Activated T-cell treated with anti-CD3 and anti-CD28 coated beads, Interleukin-2, amount 50 U/mL, for 4 hours (primary cell): ENCODE measurements at places on chromosomes 12 and 14. TPM values are rescaled to one million over a fixed set of nuclear protein-coding genes. Genes with fewer than 3 reads are reported as not detected.

DNA sequence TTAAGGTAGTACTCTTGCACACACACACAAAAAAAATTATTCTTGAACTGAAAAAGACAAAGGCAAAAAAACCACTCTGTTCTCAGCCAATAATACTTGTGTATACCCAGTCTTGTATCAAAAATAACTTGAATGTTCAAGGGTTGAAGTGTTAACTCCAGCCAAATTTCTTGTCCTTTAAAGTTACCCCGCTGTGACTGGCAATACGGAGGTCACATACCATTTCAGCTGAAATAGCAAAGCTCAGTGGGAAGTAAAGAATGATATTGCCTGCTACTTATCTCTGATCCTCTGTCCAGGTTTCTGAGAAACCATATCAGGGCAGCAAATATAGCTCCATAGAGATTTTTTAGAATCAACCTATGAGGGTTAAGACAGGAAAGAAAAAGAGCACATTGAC, 167.4 kb downstream of the C12orf50 start:
- DNase-seq = no peak

DNA sequence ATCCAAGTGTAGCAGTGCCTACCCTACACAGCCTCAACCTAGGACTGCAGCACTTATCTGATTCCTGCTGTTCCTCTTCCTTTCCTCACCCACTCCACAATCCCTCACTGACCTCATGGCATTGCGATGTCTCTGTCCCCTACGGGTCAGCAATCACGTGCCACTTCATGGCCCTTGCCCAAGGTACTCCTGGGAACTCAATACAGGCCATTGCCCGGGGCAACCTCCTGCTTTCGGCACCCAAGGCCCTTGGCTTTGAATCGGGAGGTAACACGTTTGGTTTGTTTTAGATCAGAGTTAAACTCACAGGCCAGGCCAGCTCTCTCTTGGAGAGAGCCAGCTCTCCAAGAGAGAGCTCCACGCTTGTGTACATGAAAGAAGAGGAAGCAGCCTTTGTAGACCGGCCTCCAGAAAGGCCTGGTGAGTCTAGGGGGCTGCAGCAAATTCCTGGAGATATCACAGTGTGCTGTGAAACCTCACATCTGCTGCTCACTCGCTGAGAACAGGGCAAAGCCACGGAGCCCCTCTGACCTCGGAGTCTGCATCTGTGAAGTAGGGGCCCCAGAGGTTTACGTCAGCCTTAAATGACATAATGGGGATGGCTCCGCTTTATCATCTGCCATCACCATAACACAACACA, 12.2 kb downstream of the CLMN start:
- DNase-seq = no peak

DNA sequence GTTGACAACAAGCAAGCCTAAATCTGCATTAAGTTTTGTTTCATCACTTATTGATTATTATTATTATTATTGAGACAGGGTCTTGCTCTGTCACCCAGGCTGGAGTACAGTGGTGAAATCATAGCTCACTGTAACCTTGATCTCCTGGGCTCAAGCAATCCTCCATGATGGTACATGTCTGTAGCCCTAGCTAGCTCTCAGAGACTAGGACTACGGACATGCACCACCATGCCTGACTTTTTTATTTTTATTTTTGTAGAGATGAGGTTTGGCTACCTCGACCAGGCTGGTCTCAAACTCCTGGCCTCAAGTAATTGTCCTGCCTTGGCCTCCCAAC, 35.7 kb upstream of the STK38L start:
- DNase-seq = no peak

DNA sequence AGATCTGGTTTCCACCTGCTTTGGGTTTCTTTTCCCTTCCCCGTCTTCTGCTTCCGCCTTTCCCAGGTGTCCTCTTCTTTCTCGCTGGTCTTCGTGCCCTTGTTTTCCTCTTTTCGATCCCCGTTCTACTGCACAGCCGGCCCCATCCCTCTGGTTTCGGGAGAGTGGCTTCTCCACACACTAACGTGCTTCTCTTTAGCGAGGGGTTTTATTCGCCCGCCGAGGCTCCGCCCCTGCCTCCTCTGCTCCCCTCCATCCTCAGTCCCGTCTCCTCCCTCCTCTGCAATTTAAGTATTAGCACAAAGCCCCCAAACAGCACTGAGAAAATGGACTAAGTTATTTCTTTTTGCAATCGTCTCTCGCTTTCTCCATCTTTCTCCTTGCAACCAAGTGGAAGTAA, at the start of gene SLC7A8:
Gene SLC7A8, minus strand, starts transcription at position 182 of the 400 bp plus-strand sequence. CDS start 746 bp downstream, outside the sequence.
- peak; percentile 30 for DNase-seq

DNA sequence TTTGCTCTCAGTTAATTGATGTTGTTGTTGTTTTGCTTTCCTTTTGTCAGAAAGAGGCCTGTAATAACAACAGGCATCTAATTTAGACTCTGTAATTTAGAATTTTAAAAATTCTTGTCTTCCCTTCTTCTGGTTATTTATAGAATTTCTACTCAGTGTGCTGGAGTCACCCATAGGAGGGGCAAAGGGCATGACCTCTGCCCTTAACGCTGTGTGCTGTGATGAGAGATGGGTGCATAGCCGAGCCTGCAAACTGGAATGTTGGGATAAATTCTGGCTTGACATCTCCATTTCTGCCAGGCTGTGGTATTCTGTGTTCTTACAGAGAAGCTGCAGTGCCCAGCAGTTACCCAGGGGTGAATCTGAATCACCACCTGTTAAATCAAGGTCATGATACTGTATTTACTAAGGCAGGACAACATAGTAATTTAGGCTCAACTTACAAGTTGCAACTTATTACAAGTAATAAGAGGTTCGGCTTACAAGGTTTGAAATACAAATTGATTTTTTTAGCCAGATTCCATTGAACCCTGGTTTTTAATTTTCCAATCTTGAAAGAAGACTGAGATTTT, 53.3 kb downstream of the TRAF3 start:
- DNase-seq = no peak

- no peak for DNase-seq
These were observed 60.8 kb downstream of the SETD3 start for GRCh38 chr14:99419905-99420304.

GRCh38 chr14:95222151-95222631, 64.9 kb upstream of the DICER1 start:
- no peak for DNase-seq

GRCh38 chr14:26730929-26731618, 133.2 kb upstream of the NOVA1 start:
- DNase-seq = no peak

DNA sequence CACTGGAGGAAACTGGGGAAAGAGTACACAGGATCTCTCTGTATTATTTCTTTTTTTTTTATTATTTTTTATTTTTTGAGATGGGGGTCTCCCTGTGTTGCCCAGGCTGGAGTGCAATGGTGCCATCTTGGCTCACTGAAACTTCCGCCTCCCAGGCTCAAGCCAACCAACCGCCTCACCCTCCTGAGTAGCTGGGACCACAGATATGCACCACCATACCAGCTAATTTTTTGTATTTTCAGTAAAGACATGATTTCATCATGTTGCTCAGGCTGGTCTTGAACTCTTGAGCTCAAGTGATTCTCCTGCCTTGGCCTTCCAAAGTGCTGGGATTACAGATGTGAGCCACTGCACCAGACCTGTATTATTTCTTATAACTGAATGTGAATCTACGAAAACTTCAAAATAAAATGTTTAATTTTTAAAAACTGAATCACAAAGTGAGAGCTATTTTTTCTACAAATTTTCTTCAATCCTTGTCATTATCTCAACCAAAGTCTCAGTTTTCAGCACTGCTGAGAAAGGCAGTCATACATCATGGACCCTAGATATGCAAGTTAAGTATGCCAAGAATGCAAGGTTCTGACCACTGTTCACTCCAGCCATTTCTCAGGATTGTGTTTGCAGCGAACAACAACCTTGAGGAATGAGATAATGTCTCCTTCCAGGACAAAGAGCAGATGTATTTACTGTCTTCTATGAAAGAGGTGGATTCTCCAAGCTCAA, 2.4 kb downstream of the EAPP start:
- no peak for DNase-seq

DNA sequence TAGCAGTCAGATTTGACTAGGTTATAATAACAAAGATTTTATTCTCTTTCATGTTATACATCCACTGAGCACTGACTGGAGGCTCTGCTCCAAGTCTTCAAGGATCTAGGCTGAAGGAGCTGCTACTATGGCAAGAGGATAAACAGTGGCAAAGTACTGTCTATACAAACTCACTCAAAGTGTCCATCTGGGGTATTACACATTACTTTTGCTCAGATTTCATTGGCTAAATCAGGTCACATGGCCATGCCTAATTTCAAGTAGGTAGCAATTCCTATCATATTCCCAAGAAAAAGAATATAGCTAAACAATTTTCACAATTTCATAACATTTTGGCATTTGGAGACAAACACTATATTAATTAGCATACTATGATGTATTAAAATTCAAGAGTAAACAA, 40.9 kb downstream of the CDK17 start:
- DNase-seq = no peak

DNA sequence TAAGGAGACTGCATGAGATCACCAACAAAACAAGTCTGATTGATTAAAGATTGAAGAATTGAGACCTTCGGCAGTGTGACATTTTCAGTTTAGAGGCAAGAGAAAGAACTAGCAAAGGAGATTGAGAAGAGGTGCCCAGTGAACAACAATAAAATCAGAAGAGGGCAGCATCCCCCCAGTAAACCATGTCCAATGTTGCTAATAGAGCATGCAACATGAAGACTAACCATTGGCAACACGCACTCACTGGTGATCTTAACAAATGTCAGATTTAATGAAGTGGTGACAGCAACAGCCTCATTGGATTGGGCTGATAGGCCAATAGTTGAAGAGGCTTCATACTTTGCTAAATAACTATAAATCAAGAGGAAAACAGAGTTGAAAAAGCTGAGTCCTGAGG, 20.7 kb upstream of the TAS2R14 start:
- DNase-seq = no peak

GRCh38 chr12:20434996-20435395, 66.7 kb downstream of the PDE3A start:
- no peak for DNase-seq

GRCh38 chr14:75811872-75812499, 150.9 kb downstream of the TTLL5 start:
- DNase-seq = no peak

DNA sequence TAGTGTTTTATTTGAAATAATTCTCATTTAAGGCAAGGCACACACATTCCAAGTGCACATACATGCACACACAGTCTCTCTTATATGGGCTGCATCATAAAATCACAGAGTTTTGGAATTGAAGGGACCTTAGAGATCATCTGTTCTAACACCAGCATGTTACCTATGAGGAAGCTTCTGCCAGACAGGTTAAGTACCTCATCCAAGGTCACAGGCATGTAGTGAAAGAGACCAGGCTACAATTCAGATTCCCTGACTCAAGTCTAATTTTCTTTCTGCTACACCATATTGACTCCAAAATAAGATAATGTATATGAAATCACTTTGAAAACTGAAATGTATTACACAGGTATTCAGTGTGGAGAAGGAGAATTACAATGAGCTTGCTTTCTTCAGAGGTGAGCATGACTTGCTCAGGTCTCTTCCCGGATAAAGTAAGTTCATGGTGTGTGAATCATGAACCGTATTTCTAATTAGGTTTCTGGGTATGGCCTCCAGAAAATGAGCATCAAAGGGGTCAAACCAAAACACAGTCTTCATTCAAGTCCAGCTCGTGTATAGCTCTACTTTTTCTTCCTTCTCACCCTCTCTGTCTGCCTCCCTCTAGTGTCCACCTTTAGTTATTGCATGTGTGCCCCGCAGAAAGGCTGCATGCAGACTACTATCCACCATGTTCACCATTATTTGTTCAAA, 411.9 kb downstream of the FUT8 start:
- DNase-seq = peak; percentile 51

GRCh38 chr14:21264025-21264801, 5.0 kb downstream of the HNRNPC start:
- DNase-seq = no peak

MEG3 gene
- total RNA-seq = 1.3 TPM

OR6C70 gene
- total RNA-seq = not detected

OR4E2 gene
- not detected for total RNA-seq

CPNE6 gene
- not detected for total RNA-seq

HOXC11 gene
- not detected for total RNA-seq

PLD4 gene
- total RNA-seq = not detected

SIX4 gene
- total RNA-seq = 0.11 TPM

IL31 gene
- total RNA-seq = 5.3 TPM
